ENCODE measurements at places on chromosomes 5 and 9. TPM values are rescaled to one million over a fixed set of nuclear protein-coding genes. Genes with fewer than 3 reads are reported as not detected.

The SPATA31C1 gene
- not detected for total RNA-seq

DNA sequence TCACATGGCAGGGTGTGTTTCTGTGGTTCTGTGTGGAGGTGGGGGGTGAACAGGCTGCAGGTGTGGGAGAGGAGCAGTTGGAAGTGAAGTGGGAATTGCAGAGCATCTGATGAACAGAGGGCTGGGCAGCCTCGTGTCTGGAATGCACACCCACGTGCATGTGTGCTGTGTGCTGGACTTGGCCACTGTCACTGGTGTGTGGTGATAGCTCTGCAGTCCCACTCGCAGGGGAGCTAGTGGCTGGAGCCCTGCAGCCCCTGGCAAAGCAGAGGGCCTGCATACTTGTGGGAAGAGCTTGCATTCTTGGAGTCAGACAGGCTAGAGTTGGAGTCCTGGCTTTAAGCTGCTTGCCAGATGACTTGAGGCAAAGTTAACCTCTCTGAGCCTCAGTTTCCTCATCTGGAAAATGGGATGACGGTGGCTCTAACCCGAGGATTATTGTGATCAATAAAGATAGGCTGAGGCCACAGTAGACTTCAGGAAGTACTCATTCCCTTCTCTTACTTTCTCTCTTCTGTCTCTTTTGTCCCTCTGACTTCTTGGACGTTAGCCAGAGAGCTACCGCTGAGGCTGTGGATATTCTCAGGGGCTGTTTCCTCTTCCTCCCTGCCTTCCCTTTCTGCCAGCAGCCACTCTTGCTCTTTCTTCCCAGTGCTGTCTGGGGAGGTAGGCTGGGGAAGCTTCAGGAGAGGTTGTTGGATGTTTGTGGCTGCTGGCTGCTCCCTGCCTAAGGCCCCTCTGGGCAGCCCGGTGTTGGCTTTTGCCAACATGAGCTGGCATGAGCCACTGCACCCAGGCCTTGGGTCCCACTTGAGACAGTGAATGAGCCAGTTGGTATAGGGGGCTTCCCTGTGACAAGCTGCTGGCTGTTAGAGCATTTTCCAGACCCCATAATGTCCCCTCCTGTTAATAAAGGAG lies 18.3 kb downstream of the PSAT1 start:
- no peak for DNase-seq

GRCh38 chr5:116898917-116899316 lies 324.3 kb upstream of the SEMA6A start:
- no peak for DNase-seq

GRCh38 chr5:177023303-177023664 lies 788 bp downstream of the ZNF346 start:
- DNase-seq = peak; percentile 41
